ENCODE measurements at places on chromosomes 7 and 10.

DNA sequence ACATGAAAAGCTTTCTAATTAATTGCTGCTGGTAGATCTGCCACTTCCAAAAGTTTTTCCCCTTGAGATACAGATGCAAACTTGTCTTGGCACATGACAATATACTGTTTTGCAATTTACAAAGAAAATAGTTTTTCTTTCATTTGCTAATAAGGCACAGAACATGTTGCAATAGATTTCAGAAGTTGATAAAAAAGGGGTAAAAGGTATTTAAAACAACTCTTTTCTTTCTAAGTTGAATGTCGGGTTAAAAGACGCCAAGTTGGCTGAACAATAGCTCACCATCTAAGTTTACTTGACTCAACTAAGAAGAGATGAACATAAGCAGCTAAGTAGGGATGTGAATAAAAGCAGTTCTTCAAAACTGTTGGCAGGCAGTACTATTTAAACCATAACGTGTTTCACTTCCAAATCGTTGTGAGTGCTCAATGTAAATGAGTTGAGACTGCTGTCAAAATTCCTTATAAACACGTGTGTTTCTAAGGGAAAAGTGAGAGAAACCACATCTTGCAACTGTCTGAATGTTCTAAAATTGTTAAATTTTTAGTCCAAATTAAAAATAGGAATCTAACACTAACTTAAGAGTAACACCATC lies 14.5 kb upstream of the THSD7A start:
- DNase-seq, result no peak

- peak; percentile 28 for DNase-seq
Measured at GRCh38 chr7:36286226-36286625, 103.4 kb upstream of the ANLN start.

DNA sequence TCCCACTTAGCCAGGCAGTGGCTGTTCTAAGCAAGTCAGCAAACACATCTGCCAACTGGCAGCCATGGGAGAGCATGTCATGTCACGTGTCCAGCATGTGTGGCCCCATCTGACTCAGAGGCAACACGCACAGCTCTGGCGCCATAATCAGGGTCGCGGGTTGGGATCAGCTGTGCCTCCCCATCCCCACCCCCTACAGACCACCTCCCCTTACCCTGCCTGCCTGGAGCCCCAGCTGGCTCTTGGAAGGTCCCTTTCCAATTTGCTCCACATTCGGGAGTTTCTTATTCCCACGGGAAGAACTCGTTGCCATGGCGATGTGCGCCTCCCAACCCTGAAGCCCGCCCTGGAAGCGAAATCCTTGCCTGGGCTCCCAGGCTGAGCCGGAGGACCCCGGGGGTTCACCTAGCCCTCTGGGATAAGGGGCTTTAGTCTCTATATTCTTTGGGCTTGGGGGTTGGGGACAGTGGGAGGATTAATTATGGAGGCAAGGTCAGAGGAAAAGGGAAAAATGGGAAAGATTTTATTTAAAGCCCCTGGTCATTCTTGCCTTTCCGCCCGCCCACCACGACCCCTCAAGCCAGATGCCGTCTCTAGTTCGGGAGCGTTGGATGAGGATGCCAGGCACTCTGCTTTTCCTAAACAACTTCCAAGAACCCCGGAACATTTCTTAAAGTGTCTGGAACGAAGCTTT lies 283.7 kb downstream of the ZEB1 start:
- no peak for DNase-seq

DNA sequence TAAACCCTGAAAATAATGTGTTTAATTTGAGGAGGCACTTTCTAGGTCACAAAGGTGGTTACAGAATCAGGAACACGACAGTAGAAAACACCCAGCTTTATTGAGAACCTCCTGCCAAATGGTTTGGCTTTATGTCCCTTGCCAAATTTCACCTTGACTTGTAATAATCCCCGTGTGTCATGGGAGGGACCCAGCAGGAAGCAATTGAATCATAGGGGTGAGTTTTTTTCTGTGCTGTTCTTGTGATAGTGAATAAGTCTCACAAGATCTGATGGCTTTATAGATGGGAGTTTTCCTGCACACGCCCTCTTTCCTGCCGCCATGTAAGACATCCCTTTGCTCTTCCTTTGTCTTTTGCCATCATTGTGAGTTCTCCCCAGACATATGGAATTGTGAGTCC lies 193.8 kb upstream of the KLF6 start:
- DNase-seq, result no peak

GRCh38 chr10:89295597-89295996 lies 6.2 kb upstream of the IFIT2 start:
- no peak for DNase-seq

DNA sequence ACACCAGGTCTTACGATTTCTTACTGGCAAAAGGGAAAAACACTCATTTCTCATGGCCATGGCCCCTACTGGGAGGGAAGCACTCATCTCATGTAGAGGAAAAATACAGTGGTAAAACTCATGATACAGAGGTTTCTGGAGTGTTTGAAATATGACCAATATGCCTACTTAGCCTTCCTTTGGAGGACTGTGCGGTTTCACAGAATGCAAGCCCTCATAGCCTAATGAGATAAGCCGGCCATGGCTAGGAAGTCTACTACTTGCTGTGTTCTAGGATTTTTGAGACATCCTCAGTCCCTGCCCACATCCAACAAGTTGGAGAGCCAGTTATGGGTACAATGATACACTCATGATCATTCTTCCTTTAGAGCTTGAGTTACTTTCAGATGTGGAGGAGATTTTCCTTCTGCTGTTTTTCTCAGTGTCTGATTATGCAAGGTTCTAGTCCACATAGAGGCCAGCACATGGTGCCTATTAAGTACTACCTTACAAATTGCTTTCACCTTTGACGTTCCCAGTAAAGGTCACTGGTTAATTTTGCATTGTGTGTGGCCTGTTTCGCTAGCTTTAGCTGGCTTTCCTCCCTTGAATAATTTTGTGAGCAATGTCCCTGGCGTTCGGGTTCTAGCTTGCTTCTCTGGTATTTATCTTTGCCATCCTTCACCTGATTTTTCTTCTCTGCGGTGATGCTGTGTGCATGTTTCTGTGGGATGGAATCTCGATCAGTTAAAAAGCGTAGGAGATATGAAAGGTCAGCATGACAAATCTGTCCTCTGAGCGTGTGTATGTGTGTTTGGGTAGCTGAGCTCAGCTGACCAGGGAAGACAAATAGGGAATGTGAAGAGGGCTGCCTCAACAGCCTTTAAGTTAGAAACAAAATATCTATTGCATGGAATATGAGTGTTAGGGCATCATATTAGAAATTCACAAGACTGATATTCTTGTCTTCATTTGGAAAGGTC lies 295.4 kb downstream of the LRMDA start:
- no peak for DNase-seq

GRCh38 chr7:107390916-107391315 lies 78.9 kb upstream of the GPR22 start:
- no peak for DNase-seq

GRCh38 chr7:68041554-68041953 lies 1044.9 kb downstream of the TYW1 start:
- no peak for DNase-seq

DNA sequence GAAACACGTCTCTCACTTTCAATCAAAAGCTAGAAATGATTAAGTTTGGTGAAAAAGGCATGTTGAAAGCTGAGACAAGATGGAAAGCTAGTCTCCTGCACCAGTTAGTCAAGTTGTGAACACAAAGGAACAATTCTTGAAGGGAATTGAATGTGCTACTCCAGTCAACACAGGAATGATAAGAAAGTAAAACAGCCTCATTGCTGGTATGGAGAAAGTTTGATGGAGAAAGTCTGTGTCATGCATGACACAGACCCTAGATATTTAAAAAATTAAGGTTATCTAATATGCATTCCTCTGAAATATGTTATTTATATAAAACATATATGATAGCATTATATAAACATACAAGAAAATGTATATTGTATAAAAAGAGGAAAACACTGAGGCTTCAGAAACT lies 699.4 kb upstream of the FZD8 start:
- DNase-seq, result no peak

GRCh38 chr10:124225467-124226270 lies 132.3 kb upstream of the CHST15 start:
- no peak for DNase-seq

DNA sequence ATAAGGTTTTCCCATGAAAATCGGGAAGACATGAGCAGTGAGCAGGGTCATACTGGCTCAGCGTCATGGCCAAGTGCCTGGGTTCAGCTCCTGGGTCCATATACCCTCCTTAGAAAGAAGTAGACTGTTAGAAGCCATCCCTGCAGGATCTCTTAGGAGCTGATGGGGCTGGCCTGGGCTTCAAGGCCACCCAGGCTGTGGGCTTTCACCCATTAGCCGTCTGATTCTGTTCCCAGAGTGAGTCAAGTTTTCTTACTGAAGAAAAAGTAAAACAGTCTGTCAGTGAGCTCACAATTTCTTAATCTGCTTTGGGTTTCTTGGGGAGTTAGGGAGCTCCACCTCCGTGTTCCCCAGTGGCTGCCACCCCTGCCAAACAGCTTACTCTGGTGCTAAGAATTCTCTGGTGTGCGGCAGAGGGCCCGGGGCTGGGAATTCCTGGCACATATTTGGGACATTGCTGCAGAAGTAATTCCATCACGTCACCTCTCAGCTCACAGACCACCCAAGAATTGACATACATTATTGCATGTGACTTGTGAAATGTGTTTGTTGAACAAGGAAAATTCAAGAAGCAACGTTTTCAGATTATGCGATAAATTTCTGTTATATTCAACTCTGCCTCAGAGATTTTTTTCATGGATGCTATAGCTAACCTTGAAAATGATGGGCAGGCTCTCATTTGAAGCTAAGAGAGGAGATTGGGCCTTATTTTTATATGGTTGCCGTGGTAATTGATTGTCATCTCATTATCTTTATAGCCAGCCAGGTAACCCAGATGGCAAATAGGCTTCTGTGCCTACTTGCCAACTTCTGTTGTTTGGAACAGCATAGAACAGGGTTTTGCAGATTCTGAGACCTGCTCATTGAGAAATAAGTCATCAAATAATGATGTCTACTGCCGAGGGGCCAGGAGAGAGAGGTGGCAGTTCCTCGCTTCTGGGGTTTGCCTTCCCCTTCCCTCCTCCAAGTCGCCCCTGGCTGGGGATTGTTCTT lies 166.4 kb downstream of the CHN2 start:
- DNase-seq, result no peak

DNA sequence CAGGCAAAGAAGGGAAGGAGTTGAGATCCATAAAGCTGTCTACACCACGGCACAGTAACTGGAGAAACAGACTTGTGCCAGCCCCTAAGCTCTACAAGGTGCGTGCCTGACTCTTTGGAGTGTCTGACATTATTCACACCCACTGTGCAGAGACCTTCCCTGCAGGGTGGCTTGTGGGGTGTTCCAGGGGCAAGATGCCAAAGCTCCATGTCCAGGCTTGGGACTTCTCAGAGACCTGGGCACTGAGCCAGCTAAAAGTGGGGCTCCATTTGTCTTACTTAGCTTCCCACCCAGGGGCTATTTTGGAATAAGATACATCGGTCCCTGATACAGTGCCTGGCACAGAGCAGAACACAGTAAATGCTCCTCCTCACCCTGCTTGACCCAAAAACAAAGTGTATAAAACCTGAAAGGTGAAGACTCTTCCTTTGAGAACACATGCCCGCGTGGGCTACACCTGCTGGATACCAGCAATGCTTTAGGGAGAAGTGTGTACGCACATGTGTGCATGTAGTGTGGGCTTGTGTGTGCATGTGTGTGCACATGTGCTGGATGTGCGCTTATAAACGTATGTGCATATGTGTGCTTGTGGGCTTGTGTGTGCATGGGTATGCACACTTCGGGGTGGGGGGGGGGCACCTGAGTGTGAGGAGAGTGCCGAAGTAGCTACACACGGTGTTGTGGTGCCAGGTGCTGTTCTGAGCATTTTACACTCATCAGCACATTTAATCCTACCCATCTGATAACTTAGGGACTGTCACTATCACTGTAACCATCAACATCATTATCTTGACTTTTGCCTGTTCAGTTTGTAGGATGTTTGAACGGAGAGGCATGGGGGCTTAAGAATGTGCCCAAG lies 143.0 kb downstream of the ARHGAP22 start:
- DNase-seq, result no peak

GRCh38 chr7:2445898-2446555 lies 30.2 kb downstream of the GRIFIN start:
- no peak for DNase-seq

GRCh38 chr7:15685358-15686294 lies 857 bp downstream of the MEOX2 start:
- no peak for DNase-seq

- DNase-seq, result no peak
Measured at GRCh38 chr7:135789956-135790355, 41.3 kb upstream of the FAM180A start.

- DNase-seq, result no peak
Measured at GRCh38 chr10:132347211-132347930, 15.4 kb downstream of the LRRC27 start.

- no peak for DNase-seq
Measured at GRCh38 chr10:110389255-110389654, 84.5 kb upstream of the SMNDC1 start.

- peak; percentile 79 for DNase-seq
Measured at GRCh38 chr7:101244375-101245146, at the start of gene FIS1. TSS of gene FIS1 (minus strand) at chr7:101245081. CDS start at chr7:101245004, 77 bp downstream.

DNA sequence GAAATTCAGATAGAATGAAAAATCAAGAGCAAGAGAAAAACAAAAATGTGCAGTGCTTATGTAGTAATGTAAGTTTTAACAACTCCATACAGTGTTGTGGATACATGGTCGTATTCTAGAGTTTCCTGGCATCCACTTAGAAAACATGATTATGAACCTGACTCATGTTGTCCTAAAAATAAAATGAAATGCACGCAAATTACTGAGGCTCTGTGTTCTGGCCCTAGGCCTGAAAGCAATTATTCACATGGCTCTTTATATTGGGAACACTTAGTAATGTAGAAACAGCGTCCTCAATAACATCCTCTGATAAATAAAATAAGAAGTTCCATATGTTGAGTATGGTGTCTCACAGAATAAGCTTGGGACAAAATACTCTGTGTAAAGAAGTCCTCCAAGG lies 200.2 kb upstream of the SEMA3E start:
- DNase-seq, result no peak

DNA sequence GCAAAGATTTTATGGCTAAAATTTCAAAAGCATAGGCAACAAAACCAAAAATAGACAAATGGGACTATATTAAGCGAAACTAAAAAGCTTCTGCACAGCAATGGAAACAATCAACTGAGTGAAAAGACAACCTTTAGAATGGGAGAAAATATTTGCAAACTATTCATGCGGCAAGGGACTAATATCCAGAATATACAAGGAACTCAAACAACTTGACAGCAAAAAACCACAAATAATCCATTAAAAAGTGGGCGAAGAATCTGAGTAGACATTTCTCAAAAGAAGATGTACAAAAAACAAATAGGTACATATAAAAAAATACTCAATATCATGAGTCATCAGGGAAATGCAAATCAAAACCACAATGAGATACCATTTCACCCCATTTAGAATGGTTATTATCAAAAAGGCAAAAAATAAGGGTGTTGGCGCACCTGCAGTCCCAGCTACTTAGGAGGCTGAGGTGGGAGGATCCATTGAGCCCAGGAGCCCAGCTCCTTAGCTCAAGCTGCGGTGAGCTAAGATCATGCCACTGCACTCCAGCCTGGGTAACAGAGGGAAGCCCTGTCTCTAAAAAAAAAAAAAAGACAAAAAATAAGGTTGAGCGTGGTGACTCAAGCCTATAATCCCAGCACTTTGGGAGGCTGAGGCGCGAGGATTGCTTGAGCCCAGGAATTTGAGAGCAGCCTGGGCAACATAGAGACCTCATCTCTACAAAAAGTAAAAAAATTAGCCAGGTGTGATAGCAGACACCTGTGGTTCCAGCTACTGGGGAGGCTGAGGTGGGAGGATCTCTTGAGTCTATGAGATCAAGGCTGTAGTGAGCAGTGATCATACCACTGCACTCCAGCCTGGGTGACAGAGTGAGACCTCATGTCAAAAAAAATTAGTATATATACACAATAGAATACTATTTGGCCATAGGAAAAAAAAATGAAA lies 4.2 kb upstream of the CCM2 start:
- DNase-seq, result no peak
